ENCODE measurements at places on chromosomes 5 and 9.

- DNase-seq, result no peak
These were observed 349.2 kb downstream of the SLIT3 start for GRCh38 chr5:168951769-168952168.

DNA sequence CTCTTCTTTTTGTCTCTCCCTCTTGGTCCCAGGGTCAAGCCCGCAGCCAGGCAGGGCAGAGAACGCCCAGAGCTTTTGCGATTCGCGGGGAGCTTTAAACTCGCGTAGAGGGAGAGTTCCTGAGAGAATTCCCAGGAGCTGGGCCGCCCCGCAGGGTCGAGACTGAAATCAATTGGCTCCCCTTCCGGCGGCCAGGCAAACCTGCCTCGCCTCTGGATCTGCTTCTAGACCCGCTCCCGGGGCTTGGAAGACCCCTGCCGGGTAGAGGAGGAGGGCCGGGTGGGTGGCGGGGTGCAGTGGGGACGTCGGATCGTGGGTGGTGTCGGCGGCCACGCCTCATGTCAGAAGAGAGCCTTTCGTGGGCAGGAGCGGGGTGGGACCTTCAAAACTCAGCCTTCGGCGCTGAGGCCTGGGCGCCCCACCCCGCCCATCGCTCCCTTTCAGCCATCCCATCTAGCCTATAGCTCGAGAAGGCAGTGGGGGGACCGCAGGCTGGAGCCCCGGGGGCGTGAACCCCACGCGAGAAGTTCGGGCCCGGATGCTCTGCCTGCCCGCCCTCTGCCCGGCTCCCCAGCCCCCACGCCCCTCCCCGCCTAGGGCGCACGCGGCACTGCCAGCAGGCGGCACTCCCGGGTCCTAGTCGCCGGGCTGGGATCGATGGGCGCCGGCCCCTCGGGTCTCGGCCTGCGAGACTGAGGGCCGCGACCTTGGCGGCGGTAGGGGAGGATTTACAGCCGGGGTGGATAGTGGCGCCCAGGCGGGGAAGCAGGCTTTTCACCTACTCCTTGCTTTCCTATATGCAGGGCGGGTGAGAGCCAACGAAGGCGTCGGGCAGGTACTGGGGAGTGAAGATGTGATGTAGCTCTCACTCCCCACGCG lies 6.1 kb downstream of the PRDM6 start:
- DNase-seq, result no peak

- no peak for DNase-seq
These were observed 34.4 kb downstream of the CPEB4 start for GRCh38 chr5:173922527-173922926.

- DNase-seq, result no peak
These were observed 47.0 kb downstream of the KIF24 start for GRCh38 chr9:34282096-34282495.

DNA sequence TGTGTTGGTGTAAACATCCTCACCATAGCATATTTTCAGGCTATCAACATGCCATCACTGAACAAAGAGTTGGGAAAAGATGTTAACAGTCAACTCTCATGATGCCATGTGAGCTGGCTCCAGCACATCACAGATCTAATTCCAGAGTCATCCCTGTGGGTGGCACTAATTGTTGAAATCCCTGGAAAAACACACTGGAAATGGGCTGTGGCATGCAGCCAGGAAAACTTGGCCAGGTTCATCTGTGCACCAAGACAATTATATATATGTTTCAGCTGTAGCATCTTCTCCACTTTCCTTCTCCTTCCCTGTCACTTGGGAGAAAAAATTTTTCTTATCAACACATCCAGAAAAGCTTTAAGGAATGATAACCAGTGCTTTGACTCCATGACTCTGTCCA lies 313.7 kb downstream of the TRIM32 start:
- DNase-seq, result no peak

GRCh38 chr9:129482521-129483414 lies 138.1 kb downstream of the C9orf50 start:
- DNase-seq, result no peak

DNA sequence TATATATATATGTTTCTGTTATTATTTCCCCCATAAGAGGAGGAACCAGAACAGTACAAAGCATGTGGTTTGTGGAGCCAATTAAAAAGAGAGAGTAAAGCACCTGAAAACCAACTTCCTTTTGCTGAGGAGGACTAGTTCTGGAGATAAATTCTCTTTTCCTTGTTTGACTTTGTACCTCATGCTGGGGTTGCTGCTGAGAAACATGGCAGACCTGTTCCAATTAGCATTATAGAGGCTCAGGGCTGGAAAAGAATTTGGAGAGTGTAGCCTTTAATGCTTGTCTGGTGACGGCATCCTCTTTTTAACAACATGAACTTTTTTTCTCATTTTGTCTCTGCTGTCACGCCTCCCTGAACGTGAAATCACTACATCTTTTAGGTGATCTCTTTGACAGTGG lies 32.8 kb upstream of the NMUR2 start:
- no peak for DNase-seq

DNA sequence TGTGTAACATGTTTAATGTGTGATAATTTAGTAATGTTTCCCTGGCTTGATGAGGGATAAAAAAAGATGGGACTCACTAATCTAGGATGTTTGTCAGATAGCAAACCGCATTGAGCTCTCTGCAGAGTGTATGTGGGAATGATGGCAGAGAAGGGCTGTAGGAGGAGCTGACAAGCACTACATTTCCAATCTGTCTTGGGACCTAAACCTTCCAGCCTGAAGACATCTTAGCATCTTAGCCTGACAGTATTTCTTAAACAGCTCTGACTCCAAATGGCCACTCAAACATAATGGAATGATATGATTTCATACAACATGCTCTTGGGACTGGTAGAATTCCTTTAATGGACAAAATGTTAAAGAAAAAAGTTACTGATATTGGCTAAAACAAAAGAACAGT lies 116.7 kb downstream of the PPP2R2B start:
- DNase-seq, result no peak

DNA sequence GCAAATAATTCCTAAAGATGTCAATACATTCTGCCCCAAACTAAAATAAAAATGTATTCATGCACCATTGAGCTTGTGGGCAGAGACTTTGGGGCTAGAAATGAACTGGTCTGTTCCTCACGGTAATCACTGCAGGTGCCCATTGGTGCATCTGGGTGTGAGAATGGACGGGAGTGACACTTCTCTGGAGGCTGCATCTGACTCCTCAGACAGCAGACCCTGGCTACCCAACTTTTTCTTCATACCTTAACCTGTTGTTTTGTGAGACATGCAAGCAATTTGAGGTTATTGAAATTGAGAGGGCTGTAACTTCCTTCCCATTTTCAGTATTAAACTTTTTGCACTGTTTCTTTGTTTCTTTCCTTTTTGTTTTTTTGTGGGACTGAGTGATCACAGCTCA lies 333.4 kb downstream of the ICE1 start:
- DNase-seq, result no peak

- no peak for DNase-seq
These were observed 96.4 kb downstream of the DIRAS2 start for GRCh38 chr9:90546200-90546599.

DNA sequence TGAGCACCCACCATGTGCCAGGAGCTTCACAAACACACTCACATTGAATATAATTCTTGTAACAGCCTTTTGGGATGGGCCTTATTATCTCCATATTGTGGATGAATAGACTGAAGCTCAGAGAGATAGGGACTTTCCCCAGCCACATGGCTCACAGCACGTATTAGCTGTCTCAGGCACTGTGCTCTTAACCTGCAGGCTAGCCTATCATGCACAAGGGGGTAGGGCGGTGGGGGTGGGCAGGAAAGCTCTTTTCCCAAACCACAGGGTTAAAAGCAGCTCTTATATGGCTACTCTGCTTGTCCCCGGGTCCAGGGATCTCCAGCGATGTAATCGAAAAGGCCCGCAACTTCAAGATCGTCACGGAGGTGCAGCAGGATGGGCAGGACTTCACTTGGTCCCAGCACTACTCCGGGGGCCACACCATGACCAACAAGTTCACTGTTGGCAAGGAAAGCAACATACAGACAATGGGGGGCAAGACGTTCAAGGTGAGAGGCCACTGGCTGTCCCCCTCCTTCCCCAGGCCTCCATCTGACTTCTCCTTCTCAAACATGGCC lies 2.6 kb downstream of the FABP6 start:
- DNase-seq, result no peak

DNA sequence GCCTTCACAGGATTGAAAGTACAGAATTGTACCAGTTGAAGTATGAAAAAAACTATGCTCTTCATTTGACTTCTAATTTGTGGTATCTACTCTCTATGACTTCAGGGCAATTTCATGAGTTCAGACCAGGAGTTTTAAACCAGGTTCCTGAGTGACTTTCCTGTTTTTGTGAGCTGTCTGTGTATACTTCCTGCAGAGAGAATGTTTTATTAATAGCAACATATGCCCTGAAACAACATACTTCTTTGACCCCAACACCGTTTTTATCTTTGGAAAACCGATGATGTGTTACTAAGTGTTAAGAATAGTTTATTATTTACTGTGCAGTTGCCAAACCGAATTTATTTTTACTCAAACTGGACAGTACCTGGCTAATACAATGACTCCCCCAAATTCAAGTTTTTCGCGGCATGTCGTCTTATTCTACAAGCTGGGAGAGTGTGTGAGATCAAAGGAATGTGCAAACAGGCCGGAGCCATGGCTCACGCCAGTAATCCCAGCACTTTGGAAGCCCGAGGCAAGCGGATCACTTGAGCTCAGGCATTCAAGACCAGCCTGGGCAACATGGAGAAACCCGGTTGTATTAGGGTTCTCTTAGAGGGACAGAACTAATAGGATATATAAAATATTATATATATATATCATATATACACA lies 58.7 kb upstream of the ERBIN start:
- DNase-seq, result no peak

- DNase-seq, result no peak
These were observed 71.4 kb upstream of the COL5A1 start for GRCh38 chr9:134570151-134570621.

All from T-cell (primary cell).